T-helper 1 cell treated with Interleukin-12 subunit alpha and Interleukin-12 subunit beta and Interleukin-4 antibody, amounts not matched to agents 30 ng/mL and 1 ng/mL, for 36 hours (primary cell): ENCODE measurements at places on chromosomes 13 and 19. TPM values are rescaled to one million over a fixed set of nuclear protein-coding genes. Genes with fewer than 3 reads are reported as not detected.

CEACAM8 gene
- total RNA-seq = not detected in 2 replicates

ZNF730 gene
- total RNA-seq = 0.34 and 0.56 TPM in 2 replicates

FPR3 gene
- total RNA-seq = not detected in 2 replicates

TEX29 gene
- total RNA-seq = 0.68 and 0.81 TPM in 2 replicates

ZNF69 gene
- 0.98 and 1.3 TPM in 2 replicates for total RNA-seq

SERTM1 gene
- total RNA-seq = not detected in 2 replicates

CYP4F3 gene
- total RNA-seq = 0.05 TPM in 1 of 2 replicates, not detected in the other

SLC35E1 gene
- total RNA-seq = 54.8 and 63.4 TPM in 2 replicates

ANKLE1 gene
- total RNA-seq = 3.7 and 4.5 TPM in 2 replicates

PALM gene
- not detected in 2 replicates for total RNA-seq

GRIN2D gene
- total RNA-seq = 0.25 and 0.32 TPM in 2 replicates

TNFSF9 gene
- total RNA-seq = 5.8 TPM in 2 replicates

FBXO17 gene
- 0.22 TPM in 1 of 2 replicates, not detected in the other for total RNA-seq
